Cardiac fibroblast (primary cell): ENCODE measurements at places on chromosomes 6 and 20.

- no peak for DNase-seq
Observed at GRCh38 chr20:21265261-21266190, 37.6 kb upstream of the XRN2 start.

DNA sequence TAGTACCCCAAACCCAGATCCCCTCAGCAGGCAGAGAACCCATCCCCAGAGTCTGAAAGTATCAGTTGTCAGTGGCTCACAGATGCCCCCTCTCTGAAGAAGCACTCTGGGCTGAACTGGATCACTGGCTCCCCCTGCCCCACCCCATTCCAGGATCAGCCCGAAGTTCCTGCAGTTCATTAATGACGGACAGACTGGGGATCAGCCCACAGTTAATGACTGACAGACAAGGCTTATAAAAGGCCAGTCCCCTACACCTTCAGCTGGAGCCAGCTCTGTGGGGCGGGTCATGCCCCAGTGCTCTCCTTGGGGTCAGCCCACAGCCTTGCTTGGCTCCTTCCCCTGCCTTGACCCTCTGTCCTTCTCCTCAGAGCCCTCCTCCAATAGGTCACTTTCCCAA lies 21.7 kb downstream of the KIAA1755 start:
- DNase-seq: no peak

- DNase-seq: no peak
Observed at GRCh38 chr20:40196846-40197436, 492.1 kb downstream of the MAFB start.

DNA sequence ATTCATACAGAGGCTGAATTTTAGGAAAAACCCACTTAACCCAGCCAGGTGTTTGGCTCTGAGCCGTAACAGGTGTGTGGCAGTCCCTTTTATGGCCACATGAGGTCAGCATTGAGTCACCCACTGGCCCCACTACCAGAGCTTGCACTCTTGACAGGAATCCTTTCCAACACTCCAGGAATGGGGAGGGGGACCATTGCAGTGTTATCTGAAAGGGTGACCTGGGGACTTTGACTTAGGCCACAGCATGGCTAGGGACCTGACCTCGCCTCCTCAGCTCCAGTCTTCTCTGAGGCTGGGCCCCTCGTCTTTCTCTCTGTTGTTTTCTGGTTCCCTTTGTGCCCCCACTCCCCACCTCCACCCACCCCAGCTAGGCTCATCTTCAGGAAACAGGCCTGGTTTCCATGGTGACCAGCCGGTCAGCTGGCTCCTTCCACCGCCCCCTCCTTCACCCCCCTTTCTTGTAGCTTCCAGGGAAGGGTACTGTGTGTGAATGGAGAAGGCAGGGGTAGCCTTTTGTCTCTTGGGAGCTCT lies 2.1 kb upstream of the TMEM151B start:
- DNase-seq: peak; percentile 48

DNA sequence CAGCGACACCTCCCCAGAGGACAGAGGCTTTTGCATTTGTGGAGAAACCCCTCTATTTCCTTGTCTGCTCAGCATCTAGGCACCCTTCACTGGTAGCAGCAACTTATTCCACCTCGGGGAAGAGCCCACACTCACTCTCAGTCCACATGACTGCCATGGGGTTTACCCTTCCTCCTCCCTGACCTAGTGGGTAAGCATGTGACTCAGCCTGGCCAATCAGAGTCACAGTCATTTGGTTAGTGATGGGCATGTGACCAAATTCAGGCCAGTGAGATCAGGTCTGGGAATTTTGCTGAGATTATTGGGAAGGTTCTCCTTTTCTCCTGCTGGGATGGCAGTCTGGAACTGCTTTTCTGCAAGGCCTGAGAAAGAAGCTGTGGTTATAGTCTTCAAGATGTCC lies 145.7 kb upstream of the PHACTR3 start:
- DNase-seq: no peak

GRCh38 chr6:147974376-147974775 lies 368.3 kb upstream of the SASH1 start:
- DNase-seq: peak; percentile 25

GRCh38 chr6:158050955-158051354 lies 69.3 kb downstream of the SYNJ2 start:
- DNase-seq: no peak

- peak; percentile 99 for DNase-seq
Observed at GRCh38 chr20:34713194-34713943, 9.2 kb downstream of the TP53INP2 start.

GRCh38 chr6:129440691-129441090 lies 269.3 kb downstream of the ARHGAP18 start:
- peak; percentile 38 for DNase-seq

- no peak for DNase-seq
Observed at GRCh38 chr6:4592026-4592425, 184.2 kb upstream of the CDYL start.

- no peak for DNase-seq
Observed at GRCh38 chr6:56539527-56540105, 103.1 kb downstream of the DST start.

DNA sequence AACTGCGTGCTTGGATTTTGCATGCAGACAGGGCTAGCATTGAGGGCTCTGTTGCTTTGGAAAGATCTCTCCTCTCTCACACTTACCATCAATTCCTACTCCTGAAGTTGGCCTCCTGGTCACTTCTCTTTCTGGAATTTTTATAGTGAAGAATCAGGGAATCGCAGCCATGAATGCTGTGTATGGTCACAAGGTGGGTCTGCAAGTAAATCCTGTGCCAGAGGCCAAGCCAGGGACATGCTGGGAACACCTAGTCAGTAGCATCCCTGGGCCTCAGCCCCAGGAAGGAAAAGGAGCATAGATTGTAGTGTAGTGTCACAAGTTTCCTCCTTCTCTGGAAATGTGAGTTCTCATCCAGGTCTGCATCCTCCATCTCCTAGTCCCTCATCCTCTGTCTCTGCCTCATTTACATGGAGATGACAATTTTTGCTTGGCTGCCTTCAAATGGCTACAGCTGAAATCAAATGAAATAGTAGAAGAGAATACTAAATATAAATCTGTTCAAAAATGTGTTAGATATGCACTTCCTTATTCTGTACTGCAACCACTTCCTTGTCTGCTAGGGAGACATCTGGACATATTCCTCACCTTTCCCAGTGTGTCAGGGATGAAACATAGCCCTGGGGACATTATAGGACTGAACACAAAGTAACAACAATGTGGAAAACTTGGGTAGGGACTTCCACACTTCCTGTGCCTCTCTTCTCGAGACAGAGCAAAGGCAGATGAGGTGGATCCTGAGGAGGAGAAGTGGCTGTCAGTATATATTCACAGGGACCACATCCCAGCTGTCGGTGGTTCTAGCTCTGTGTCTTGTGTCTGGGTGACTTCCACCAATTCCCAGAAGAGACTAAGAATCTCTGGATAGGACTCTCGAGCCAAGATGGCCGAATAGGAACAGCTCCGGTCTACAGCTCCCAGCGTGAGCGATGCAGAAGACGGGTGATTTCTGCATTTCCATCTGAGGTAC lies 17.0 kb downstream of the CST9 start:
- no peak for DNase-seq

- DNase-seq: peak; percentile 32
Observed at GRCh38 chr6:81049425-81050042, 702.9 kb downstream of the TENT5A start.
